ENCODE measurements at places on chromosomes 1 and 21.
A peak's percentile ranks its signal among the peaks of the same experiment; 100 is the strongest.

GRCh38 chr1:94550396-94550795 is 8.8 kb upstream of the F3 start:
- no peak for DNase-seq

DNA sequence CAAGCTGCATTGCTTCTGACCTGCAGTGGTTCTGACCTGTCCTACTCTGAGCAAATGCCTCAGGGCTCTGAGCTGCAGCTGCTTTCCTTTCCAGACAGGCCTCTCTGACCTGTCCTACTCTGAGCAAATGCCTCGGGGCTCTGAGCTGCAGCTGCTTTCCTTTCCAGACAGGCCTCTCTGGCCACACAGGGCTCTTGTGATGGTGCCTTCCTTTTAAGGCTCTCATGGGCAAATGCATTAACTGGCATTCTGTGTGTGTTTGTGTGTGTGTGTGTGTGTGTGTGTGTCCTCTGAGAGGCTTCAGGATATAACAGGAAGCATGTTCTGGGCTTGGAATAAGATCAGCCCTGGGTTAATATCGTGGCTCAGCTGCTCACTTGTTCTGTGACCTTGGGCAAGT is 131.3 kb downstream of the NTPCR start:
- DNase-seq: no peak

GRCh38 chr1:170326186-170326585 is 180.4 kb downstream of the NTMT2 start:
- DNase-seq: no peak

DNA sequence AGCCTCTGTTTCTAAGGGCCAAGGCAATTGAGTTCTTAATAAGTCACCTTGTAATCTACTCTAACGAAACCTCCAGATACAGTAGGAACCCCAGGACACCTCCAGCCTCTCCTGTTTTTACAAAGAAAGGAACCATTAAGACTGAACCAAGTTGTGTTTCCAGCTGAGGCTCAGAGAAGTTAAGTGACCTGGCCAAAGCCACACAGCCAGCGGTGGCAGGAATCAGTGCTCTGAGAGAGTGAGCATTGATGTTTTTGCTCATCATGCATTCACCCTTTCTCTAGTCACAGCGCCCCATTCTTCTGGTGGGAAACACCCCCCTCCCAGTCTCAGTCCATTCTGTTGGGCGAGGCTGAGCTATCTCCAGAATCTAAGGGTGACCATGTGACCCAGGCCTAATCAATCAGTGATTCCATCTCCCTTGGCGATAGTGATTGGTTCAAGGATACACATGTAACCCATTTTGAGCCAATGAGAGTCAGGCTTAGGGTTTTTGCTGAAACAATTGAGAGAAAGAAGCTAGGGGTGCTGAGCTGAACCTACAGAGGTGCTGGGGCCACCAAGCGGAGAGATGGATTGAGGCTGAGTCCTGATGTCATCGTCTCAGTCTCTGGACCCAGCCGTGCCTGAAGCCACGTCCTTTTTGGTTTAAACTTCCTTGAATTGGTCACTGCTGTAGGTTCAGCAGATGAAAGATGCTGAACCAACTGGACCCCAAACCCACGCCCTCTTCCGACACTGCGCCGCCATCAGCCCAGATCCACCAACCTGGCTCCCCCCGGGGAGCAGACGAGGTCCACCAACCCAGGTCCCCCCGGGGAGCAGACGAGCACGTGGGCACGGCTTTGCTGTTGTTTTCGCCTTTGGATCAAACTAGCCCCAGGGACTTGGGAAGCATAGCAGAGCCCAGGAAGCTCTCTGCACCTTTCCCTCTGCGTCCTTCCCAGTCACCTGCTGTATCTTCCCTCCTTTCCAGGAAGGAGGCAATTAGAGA is 28.0 kb upstream of the RERE start:
- no peak for DNase-seq

DNA sequence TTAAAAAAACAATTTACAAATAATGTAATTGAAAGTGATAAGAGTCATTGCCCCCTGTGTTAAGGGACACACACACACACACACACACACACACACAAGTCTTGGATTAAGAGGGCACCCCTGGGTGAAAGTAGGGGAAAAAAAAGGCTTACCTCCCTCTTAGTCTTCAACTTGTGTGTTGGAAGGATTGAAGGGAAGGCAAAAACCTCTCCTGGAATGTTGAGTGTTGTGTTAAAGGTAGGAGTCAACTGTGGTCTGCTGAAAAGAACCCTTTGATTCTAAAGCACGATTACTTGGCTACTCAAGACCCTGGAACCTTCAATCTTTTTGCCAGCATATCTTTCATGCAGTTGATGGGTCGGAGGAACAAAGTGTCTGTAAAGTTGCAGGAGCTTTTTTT is 6.4 kb downstream of the PBX1 start:
- no peak for DNase-seq

DNA sequence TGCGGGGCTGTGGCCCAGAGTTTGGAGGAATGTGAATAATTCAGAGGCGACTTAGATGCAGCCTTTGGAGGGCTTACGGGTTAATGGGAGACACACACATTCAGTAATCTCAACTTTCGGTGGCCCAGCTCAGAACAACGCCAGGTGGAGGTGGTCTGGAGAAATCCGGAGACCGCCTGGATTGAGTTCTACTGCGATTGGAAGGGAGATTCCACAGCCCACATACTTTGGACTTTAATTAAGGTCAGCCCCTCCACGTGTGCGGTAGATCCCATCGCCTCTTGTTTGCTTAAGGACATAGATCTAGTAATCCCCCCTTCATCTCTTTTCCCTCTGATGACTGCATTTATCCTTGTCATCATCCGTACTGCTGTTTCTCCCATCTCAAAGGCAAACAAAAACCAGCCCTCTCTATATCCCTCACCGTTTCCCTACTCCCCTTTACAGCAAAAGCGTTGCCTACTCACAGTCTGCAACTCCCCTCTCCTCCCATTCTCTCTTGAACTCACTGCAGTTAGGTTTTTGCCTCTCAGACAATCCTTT is 720 bp upstream of the BSDC1 start:
- peak; percentile 33 for DNase-seq

GRCh38 chr1:73517603-73518191 is 680.3 kb downstream of the LRRIQ3 start:
- no peak for DNase-seq

- DNase-seq: no peak
Measured at GRCh38 chr21:27802816-27803475, 836.1 kb upstream of the ADAMTS5 start.

DNA sequence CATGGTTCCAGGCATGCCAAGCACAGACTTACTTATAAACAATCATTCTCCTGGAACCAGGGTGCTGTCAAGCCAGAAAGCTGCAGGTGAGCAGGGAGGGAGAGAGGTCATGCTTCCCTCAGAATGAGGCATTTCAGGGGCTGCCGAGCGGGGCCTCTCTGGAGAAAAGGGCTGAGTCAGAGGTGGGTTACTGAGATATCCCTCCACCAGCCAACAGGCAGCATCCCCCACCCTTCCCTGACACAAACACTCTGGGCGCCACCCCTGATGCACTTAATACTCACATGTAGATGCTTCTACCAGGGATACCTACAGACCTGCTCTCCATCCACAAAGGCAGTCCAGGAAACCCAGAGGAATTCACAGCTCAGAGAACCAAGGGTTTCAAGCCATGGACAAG is 13.1 kb downstream of the STK40 start:
- no peak for DNase-seq

DNA sequence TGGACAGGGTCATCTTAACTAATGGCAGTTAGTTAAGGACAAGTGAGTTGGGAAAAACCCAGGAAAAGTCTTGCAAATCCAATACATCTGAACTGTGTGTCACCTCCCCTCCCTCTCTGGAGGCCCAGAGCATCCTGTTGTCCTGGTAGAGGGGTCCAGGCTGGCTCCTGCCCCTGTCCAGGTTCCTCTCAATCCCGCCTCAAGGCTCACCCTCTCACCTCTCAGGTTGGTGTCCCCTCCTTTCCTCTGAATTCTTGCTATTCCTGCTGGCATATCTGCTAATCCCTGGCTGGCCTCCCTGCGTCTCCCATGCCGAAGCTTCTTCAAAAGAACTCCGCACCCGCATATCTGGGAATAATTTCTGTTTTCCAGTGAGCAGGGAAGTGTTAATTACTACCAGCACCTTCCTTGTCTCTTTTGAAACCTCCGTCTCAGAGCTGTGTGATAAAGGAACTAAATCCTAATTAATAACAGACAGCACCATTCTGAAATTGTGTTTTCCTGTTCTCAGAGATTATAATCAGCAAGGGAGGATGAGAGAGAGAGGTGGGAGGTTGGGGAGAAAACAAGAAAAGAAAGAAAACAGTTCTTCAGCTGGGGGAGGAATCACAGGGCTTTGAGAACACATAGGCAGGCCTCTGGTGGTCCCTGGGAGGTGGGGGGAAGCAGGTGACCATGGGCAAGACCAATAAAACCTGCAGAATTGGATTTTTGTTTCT is 568.0 kb downstream of the PTPRU start:
- DNase-seq: no peak

GRCh38 chr1:116460261-116460660 is 87.2 kb downstream of the ATP1A1 start:
- DNase-seq: no peak

DNA sequence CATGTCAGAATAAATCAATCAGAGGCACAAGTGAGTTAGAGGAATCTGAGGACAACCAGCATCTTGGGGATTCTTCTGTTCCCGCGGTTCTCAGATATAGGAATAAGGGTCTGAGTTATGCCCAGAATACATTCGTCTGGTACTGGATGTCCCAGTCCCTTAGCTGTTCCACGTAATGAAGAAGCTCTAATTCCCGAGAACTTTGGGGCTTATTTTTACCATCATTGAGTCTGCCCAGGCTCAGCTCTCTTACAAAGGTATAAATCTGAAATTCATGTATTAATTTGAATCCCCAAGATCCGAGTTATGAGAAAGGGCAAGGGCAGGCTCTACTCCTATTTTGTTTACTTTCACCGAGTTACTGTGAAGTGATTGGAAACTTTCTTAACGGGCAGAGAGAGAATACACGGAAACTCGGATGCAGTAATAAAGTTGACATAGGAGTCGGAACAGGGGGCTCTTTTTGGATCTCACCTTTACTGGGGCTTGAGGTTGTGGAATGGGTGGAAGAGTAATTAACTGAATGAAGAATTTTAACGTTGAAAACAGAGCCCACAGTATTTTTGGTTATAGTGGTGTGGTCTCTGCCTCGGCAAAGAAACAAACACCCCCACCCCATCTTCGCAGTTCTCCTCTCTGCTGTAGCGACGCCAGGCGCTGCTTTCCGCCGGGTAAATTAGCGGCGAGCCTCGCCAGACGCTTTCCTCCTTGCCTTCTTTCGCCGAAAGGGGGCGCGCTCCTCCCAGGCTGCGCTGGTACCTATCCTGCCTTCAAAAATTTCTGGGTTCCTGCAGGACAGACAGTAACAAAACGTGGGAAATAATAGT is 7.1 kb downstream of the PRRX1 start:
- no peak for DNase-seq

GRCh38 chr1:191929383-191929782 is 228.9 kb upstream of the RGS18 start:
- no peak for DNase-seq

GRCh38 chr1:150987924-150988323 is 5.8 kb downstream of the ANXA9 start:
- DNase-seq: peak; percentile 37

- peak; percentile 59 for DNase-seq
Measured at GRCh38 chr1:38559446-38560165, 300.0 kb downstream of the RRAGC start.

DNA sequence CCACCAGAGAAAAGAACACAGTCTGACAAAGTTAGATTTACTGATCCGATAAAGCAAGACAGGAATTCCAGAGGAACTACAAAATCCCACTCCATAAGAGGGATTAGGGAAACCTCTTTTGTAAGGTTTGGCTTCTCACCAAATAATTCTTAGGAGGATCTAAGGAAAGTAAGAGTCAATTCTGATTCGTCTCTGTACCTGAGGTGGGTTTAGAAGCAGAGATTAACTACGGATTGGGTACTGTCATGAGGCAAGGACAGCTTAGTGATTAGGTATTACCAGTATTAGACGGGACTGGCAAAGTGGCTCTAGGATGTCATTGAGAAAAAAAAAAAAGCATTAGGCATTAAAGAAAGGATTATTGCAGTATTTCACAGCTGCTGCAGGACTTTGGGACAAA is 371.7 kb upstream of the BRINP3 start:
- no peak for DNase-seq

GRCh38 chr1:9872430-9873165 is 37.5 kb downstream of the CTNNBIP1 start:
- DNase-seq: no peak

DNA sequence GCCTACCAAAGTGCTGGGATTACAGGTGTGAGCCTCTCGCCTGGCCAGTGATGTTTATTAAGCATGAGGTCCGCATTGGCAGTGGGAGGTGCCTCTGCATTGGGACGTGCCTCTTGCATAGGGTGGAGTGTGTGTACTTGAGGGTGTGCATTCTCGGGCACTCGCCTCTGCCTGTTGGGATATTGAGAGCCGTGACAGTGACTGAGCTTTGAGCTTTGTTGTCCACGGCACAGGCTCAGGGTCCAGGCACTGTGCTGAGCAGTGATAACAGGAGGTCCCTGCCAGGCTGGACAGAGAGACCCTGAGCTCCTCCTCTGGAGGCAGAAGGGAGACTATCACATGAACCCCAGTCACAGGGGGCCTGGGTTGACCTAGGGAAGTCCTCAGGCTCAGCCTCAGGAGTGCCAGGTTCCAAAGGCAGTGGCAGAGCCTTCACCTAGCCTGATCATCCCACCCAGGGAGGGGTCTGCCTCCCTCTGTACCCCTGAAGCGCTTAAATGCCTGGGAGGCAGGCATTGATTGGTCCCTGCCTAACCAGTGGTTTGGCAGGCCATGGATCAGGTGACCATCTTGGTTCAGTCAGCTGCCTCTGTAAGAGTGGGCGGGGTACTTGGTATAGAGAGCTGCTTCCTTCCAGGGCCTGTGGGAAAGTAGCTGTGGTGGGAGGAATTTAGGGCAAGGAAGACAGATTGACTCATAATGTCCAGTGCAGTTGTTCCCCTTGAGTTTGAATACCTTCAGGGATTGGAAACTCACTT is 213.8 kb upstream of the TMEM51 start:
- DNase-seq: no peak

DNA sequence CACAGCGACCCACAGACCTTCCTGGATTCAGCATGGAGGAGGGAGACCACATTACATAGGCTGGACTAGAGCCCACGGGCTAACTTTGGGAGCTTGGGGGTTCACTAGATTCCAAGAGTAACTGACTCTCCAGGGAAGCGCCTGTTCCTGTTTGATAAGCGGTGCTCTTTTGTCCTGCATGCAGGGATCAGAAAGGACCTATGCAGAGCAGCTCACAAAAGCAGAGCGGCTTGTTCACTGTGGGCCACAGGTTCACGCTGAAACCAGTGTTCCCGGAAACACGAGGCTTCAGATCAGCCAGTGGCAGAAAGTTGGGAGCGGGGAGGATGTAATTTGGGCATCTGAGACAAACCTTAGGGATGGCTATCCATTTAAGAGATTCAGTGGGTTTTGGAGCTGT is 403.9 kb downstream of the PCP4 start:
- no peak for DNase-seq

All from DMS153 (cell line).